Sciatic nerve (tissue), 2 donors: ENCODE measurements at places on chromosomes 12 and 14.

GRCh38 chr12:101780599-101780998, 41.3 kb upstream of the SYCP3 start:
- no peak for DNase-seq

- no peak for DNase-seq
These were observed 10.9 kb upstream of the MYH7 start for GRCh38 chr14:23446291-23446851.

GRCh38 chr12:8045952-8046944, 13.7 kb downstream of the FOXJ2 start:
- DNase-seq: peak; percentile 90

GRCh38 chr14:101876555-101876938, 87.8 kb upstream of the DYNC1H1 start:
- peak; percentile 78 for DNase-seq

DNA sequence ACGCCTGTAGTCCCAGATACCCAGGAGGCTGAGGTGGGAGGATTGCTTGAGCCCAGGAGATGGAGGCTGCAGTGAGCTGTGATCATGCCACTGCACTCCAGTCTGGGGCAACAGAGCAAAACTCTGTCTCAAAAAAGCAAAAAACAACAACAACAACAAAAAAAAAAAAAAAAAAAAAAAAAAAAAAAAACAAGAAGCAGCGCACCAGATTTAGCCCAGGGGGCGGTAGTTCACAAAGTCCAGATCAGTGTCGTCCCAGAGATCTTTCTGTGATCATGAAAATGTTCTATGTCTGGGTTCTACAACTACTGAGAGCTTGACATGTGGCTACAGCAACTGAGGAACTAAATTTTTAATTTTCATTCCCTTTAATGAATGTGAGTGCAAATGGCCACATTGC, 27.4 kb downstream of the OAS2 start:
- no peak for DNase-seq

DNA sequence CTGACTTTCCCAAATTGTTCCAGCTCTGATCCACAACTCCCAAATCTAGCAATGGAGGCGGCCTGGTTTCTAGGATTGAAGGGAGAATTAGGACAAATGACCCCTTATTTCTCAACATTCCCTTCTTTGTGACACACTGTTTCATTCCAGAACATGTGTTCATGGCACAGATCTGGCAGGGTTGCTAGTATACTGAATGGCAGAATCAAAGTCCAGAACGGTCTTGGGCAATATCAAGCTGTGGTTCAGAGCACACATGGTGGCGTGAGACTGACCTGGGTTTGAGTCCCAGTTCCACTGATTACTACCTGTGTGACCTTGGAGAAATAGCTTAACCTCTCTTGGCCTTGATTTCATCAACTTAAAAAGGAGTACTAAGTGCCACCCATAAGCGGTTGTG, 152.5 kb downstream of the SAMD4A start:
- no peak for DNase-seq

DNA sequence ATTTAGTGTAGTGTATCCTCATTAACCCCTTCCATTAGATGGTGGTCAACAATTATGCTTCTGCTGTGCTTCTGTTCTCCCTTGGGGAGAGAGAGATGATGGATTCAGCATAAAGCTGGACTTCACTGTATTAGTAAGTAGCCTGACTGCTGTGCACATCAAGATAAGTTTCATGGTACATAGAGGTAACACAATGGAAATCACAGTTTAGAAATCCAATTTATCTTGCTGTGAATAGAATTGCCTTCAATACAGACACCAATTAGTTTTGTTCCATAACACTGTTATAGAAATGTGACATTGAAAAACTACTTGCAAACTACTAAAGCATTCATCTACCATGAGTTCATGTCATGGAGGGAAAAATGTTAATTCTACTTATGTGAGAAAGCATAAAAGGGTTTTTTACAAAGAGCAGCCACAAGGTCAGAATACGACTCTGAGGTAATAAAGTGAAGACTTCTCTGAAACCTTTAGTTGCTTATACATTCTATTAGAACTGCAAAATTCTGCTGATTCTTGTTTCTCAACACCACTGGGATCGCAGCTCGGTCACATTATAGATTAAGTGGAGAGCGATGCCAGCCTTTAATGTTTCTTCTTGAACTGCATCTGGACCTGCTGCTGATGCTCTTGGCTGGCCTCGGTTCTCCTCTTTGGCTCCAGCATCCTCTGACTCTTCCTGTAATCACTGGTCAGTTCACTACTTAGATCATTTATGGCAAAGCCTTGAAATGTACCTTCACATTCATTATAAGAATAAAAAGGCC, 190.8 kb downstream of the ATP23 start:
- no peak for DNase-seq

- DNase-seq: peak; percentile 62
These were observed at the start of gene HCAR1 for GRCh38 chr12:122730215-122731014. Gene HCAR1, minus strand, starts transcription at chr12:122730844. Its CDS starts 505 bp downstream, at chr12:122730339.
